ENCODE measurements at places on chromosomes 11 and 22.

DNA sequence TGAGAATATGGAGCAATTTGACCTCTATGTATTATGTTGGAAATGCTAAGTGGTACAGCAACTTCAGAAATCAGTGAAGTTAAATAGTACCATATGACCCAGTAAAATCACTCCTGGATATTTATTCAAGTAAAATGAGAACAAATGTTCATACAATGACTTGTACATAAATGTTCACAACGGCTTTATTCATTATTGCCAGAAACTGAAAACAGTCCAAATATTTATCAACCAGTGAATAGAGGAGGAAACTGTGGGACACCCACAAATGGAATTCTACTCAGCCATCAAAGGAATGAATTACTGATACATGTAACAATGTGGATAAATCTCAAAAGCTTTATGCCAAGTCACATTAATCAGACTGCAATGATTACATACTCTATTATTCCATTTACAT lies 416.3 kb downstream of the AASDHPPT start:
- DNase-seq, result no peak

- DNase-seq, result no peak
These were observed 8.2 kb upstream of the USP2 start for GRCh38 chr11:119389611-119390254.

GRCh38 chr11:99513368-99513767 lies 492.6 kb downstream of the CNTN5 start:
- no peak for DNase-seq

- DNase-seq, result no peak
These were observed 8.0 kb downstream of the MMP7 start for GRCh38 chr11:102522312-102523188.

DNA sequence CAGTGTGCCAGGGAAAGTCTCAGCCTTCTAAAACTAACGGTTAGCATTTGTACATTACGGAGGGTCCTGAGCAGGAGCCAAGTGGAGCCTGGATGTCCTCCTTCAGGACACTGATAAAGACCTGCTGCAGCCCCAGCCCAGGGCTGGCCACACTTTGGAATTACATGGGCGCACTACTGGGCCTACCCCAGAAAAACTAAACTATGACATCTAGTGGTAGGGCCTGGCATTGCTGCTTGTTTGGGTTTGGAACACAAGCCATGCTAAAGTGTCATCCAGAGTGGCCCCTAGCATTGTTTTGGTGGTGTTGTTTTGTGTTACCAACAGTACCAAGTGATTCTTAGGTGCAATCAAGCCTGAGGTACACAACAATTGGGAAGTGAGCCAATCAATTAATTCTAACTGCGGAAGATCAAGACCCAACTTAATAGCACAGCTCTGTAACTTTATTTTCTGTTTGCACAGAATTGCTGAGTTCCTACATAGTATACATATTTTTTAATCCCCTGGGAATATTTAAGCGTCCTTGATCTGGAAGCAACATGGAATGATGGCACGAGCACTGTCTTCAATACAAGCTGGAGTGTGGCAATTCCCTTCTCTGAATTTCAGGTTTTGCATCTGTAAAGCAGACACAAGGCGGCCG lies 340.7 kb downstream of the LARGE1 start:
- no peak for DNase-seq

DNA sequence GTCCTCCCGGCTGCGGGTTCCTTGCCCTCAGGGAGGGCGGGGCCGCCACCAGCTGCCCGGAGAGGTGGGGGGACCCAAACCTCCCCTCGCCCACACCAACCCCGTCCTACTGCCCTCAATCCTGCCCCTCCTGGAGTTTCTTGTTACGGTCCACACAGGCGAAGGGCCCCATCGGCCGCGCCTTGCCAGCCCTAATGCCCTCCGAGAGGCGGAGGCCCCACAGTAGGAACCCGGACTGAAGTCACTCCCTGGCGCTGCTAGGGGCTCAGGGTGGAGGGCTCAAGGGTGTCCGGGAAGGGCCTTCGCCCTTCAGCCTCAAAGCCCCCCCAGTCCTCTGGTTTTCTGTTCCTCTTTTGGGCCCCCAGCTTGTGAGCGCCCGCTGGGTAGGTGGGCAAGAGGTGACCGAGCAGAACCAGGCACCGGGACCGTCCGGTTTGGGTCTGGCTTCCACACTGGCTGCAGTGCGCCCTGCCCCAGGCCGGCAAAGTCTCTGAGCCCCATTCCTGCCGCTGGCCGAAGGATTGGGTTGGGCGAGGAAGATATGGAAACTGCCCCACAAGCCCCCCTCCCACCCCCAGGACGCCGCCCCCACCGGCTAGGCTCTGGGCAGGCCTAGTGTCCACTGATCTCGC lies 24.5 kb downstream of the DUSP8 start:
- no peak for DNase-seq

DNA sequence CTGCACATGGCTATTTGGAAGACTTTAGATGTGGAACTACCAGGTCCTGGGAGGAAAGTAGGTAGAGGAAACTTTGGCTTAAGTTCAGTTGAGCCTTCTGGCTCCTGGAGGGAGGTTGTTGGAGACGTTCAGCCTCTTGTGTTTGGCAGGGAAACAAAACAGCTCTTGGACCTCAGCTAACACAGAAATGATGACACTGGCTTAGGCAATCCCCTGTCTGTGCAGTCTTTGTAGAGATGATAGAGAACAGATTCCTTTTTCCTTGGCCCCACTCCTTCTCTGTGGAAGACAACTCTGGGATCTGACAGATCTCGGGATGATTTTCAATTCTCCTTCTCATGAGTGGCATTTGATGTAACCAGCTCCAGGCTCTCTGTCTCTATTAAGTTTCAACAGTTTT lies 428.5 kb downstream of the TMEM135 start:
- no peak for DNase-seq

GRCh38 chr22:48395201-48395600 lies 1432.5 kb downstream of the BRD1 start:
- DNase-seq, result no peak

GRCh38 chr11:21769188-21769587 lies 423.7 kb upstream of the ANO5 start:
- DNase-seq, result no peak

- DNase-seq, result no peak
These were observed at the start of gene GPHA2 for GRCh38 chr11:64935359-64936081. Gene GPHA2 (minus strand): TSS chr11:64935893. CDS start chr11:64935460, 433 bp downstream.

Data from activated naive CD4-positive, alpha-beta T cell treated with Interleukin-2 at 50 U/mL for 16 hours (primary cell).